Activated naive CD4-positive, alpha-beta T cell treated with anti-CD3 and anti-CD28 coated beads for 36 hours (primary cell): ENCODE measurements at places on chromosomes 13 and 19. TPM values are rescaled to one million over a fixed set of nuclear protein-coding genes. Genes with fewer than 3 reads are reported as not detected.

The LPAR2 gene
- total RNA-seq = 20.7 TPM

The ZNF565 gene
- total RNA-seq = 2.0 TPM

GRCh38 chr13:41720839-41721561 is 239.9 kb downstream of the VWA8 start:
- DNase-seq = no peak

DNA sequence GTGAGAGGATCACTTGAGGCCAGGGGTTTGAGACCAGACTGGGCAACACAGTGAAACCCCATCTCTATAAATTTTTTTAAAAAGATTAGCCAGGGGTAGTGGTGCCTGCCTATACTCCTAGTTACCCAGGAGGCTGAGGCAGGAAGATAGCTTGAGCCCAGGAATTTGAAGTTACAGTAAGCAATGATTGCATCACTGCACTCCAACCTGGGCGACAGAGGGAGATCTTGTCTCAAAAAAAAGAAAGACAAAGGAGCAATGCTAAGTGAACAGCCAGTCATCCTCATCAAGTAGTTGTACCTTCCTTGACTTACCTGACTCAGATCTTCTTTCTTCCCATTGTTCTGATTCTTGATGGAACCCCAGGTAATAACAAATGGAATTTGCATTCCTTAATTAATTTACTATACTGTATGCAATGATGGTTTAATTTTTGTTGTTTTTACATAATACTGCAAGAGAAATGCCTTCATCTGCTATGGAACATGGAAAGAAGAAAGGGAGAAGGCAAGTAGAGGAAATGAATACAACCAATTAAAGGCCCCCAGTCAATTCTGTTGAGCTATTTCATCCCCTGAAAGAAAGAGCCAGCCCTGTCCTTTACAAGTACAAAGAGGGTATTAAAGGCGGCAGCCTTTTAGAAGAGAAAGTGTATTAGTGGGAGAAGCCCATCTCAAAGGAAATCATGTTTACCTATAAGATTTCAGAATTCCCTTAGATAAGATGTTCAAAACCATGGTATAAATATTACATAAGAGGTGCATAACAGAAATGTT is 316.7 kb downstream of the DIAPH3 start:
- DNase-seq = no peak

- DNase-seq = no peak
Measured at GRCh38 chr13:46062185-46062584, 9.6 kb upstream of the ZC3H13 start.

GRCh38 chr13:20487927-20488326 is 37.7 kb downstream of the CRYL1 start:
- no peak for DNase-seq

GRCh38 chr13:53129864-53130393 is 101.3 kb downstream of the OLFM4 start:
- DNase-seq = no peak

- DNase-seq = no peak
Measured at GRCh38 chr19:49437231-49437630, 4.1 kb downstream of the SLC17A7 start.

DNA sequence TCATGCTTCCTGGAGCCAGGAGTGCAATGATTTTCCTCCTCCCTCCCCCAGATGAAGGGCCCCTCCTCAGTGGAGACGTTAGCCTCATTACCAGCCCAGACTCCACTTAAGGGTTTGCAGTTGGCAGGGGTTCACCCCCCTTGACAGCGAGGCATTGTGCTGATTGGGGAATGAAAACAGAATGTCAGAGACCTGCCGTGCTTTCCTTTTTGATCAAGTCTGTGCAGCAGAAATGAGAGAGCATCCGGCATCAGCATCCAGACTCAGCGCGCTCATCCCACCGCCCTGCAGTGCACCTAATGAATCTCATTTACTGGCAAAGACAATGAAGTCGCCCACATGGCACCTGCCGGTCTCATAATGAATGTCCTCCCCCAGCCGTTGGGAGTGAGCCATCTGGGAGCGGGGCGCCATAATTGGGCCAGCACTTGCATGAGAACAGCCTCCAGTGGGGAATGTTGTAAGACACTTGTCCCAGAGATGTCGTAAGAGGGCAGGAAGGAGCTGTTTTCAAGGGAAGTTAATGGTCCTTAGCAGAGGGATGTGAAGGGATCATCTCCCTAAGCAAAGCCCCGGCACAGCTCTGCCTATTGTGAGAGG is 98.3 kb upstream of the UQCRFS1 start:
- no peak for DNase-seq

DNA sequence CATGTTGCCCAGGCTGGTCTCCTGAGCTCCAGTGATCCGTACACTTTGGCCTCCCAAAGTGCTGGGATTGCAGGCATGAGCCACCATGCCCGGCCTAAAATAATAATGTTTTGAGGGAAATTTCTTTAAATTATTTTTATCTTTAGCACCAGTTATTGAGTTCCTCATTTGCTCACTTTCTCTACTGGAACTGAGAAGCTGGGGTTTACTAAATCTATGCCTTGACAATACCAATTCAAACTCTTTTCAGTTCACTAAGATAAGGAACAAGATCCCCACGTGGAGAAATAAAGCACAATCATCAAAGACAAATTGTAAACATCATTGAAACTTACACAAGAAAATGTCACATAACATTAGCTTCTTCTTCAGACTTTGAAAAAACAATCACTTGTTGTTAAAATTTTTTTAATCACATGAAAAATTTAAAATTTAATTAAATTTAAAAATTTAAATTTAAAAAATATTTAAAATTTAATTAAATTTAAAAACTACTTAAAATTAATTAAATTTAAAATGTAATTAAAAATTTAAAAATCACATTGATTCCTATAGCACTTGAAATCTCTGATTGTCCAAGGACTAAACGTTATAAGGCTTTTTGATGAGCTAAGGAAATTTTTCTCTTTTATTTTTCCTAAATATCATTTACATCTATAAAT is 25.2 kb upstream of the XPO4 start:
- DNase-seq = no peak

The CYSLTR2 gene
- 1.3 TPM for total RNA-seq

- DNase-seq = no peak
Measured at GRCh38 chr13:91358387-91358782, 10.9 kb downstream of the MIR17HG start.

DNA sequence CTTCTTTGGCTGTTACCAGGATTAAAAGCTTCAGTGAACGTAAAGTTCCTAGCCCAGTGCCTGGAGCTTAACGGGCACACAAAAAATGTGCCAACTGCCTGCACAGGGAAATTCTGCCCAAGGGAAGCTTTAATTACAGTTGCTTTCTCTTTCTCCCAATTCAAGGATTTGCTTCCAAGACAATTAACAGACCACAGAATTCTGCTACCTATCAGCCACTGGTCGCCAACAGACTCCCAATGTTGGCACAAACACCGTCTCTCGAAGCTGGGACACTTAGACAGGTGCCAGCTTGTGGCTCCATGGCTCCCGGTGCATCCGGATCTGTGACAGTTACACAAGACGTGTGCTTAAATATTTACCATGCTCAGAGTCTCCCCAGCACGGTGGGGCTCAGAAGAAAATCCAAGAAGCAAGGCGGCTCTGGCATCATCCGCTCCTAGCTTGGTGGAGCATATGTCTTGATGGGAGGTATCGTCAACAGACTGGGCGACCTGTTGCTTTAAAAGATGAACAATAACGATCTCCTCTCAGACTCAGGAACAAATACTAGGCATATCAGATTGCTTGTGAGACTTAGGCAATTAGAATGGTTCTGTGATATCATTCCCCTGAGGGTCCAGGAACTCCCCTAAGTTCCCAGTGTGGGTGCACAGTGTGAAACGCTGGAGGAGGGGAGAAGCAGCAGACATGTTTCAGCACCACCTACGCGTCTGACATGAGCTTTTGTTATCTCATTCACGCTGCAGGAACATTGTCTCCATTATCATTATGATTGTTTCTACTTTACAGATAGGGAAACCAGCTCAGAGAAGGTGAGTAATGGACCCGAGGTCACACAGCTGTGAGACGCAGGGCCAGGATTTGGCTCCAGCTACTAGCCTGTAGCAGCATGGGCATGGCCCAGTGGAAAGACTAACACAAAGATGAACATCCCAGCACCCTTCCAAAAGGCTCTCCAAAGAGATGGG is 61.6 kb downstream of the ALOX5AP start:
- peak; percentile 13 for DNase-seq

The RINL gene
- 117 TPM for total RNA-seq

- no peak for DNase-seq
Measured at GRCh38 chr19:30102666-30103065, 160.6 kb downstream of the URI1 start.

GRCh38 chr13:43879755-43880181 is at the start of gene LACC1:
Gene LACC1, plus strand, starts transcription at chr13:43879904. Its CDS starts 1,082 bp downstream, at chr13:43880986.
- DNase-seq = peak; percentile 41

- peak; percentile 38 for DNase-seq
Measured at GRCh38 chr13:114226088-114226487, 8.6 kb upstream of the CDC16 start.

The SLC17A7 gene
- 0.12 TPM for total RNA-seq

The ZNF320 gene
- total RNA-seq = 4.6 TPM

- no peak for DNase-seq
Measured at GRCh38 chr13:41700790-41701310, 243.5 kb downstream of the RGCC start.

- no peak for DNase-seq
Measured at GRCh38 chr13:26583662-26584061, 26.2 kb downstream of the WASF3 start.
